ENCODE measurements at places on chromosomes 12 and 14.

DNA sequence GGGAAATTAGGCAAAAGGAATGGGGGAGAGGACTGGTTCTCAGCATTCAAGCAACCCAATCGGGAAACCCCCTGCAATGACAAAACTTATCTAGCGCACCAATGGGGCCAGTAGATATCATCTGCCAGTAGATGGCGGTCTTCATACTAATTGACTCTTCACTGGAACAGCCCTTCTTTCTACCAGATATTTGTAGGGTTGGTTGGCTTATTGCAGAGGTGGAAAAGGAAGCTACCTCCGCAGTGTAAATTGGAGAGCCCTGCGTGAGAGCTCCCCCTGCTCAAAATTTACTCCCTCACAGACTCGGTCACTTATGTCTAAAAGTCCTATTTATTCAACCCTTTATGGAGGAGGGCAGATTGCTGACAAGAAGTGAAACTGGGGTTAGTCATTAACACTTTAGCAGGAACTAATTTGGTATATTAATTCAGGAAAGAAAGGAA lies 166.1 kb upstream of the CCND2 start:
- no peak for DNase-seq

DNA sequence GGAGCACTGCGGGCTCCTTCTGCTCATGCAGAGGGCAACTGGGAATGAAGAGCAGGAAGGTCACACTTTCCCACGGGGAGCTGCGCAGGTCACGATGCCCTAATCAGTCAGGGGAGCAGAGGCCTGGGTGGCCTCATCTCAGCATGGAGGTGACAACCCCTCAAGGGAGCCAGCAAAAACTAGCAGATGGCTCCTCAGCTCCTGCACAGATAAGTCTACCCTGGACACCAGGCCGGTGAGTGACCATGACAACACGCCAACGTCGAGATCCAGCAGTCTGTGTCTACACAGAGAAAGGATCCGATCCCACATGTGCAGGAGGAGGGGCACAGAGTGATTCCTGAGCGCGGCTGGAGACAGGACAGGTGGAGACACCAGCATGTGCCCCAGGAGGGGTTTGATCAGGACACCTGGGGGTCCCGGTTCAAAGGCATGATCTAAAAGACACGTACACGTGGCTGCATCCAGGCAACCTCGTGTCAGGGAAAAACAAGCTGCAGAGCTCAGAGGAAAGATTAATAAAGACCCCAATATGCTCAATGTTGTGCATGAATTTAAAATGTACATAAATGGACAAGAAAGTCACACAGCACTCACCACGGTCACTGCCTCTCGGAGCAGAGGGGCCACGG lies 153.7 kb upstream of the SFSWAP start:
- no peak for DNase-seq

GRCh38 chr14:55103005-55103640 lies 25.9 kb upstream of the LGALS3 start:
- DNase-seq: peak; percentile 35

DNA sequence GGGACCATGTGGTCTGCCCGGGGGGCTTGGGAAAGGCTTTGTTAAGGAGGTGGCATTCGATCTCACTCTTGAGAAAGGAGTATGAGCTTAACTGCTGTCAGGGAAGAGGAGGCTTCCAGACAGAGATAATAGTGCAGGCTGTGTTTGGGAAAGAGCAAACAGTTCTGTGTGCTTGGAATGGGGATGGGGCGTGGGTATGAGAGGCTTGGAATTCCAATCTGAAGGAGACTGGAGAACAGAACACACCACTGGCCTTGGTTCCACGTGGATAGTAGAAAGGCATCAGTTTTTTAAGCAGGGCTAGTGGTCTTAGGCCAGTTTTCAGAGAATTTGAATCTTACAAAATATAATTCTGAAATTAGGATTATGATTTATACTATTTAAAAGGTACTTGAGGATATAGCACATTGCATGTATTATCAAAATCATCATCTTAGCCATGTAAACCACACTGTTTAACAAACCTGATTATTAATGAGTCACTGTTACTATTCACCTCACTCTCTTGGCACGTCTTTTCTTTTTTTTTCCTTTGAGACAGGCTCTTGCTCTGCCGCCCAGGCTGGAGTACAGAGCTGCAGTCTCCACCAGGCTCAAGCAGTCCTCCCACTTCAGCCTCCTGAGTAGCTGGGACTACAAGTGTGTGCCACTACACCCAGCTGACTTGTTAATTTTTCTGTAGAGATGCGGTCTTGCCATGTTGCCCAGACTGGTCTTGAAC lies 38.5 kb upstream of the KCNK13 start:
- no peak for DNase-seq

- no peak for DNase-seq
Observed at GRCh38 chr12:63888908-63889635, 44.6 kb downstream of the SRGAP1 start.

DNA sequence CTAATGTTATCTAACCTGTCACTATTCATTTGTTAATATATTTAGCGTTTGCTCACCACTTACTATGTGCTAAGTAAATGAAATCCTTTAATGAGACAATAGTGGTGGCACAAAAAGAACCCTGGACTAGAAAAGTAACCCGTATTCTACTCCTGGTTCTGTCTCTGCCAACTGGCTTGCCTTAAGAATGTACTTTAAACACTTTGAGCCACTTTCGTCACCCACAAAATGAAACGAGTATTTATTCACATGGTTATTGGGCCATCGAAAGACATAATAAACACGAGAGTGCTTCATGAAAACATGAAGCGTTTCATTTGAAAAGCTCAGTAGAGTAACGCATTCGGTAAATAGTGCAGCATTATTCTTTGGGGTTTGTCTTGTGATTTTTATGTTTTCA lies 254.7 kb downstream of the EGLN3 start:
- DNase-seq: no peak

DNA sequence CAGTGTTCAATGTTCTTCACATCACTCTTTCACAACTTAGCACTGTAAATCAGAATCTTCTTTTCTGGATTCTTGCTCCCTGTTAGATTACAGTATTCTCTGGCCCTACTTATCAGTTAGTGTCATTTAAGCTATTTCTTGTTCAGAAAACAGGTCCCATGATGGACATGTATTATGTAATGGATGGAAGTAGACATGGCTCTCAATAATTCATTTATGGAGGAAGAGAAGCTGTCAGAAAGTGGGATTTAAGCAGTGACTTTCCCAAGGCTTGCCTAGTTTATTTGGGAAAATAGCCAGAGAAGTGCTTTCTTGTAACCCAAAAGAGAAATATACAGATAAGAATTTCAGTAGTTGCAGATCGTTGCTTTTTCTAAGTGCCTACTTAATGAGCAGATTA lies 1.6 kb downstream of the ERC1 start:
- DNase-seq: no peak

GRCh38 chr12:68247785-68248184 lies 5.6 kb downstream of the IL22 start:
- DNase-seq: no peak

DNA sequence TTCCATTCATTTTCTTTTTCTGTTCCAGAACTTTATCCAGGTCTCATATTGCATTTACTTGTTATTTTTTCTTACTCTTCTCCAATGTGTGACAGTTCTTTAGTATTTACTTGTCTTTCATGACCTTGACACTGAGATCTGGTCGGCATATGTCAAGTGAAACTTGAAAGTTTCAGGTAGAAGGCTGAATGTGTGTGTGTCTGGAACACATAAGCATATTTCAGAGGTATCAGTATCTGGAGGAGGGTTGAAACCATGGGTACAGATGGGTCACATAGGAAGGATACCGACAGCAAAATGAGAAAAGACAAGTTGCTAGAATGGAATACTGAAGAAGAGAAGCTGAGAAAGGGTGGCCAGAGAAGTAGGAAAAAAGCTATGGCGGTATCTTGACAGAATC lies 22.5 kb upstream of the PTGDR start:
- no peak for DNase-seq

GRCh38 chr14:50015716-50016115 lies 100.7 kb downstream of the VCPKMT start:
- DNase-seq: no peak
